ENCODE measurements at places on chromosomes 12 and 14.
A peak's percentile ranks its signal among the peaks of the same experiment; 100 is the strongest.

- DNase-seq: no peak
Measured at GRCh38 chr12:49198431-49199155, 9.7 kb upstream of the TUBA1A start.

- no peak for DNase-seq
Measured at GRCh38 chr12:17361224-17361623, 728.8 kb downstream of the RERGL start.

DNA sequence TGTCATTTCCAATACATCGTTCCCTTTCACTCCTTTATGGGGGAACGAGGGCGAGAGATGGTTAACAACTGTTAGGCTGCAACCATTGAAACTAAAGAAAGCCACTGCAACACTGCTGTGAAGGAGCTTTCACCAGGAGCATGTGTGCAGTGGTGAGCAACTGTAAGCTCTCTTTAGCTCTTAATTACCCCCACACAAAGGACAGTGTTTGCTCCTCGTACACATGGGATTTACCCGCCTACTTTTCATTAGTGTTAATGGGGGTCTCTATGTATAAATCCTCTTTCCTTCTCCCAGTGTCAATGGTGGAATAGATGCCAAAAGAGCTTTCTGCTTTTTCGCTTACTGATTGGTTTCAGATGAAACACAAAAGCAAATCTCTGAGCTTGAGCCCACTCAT lies 343.1 kb downstream of the FLRT2 start:
- no peak for DNase-seq

GRCh38 chr12:27911397-27911796 lies 61.1 kb downstream of the PTHLH start:
- no peak for DNase-seq

DNA sequence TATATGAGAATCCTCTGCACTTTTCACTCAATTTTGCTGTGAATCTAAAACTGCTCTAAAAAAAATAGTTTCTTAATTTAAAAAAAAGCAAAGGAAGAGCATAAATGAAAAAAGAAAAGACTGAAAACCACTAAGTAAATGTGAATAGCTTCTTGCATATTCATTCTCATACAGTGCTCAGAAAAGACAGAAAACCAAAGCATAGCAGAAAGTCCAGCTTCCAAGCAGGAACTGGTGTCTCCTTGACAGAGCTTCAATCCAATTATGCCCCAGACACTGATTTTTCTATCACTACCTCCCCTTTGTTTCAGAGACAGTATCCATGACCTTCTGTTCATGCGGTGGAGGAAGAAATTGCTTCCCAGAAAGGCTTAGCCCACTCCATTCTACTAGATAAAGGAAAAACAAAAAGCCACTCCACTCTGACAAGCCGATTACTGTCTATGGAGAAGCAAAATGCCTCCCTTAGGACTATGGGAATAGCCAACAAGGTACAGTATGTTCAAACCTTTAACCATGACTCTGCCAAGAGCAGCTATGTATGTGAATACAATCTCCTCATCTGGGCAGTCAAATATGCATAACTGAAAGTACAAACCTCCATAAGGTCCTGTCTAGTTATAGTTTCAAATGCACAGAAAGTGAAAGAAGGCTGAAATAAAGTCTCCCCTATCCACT lies 40.6 kb downstream of the ATF7 start:
- DNase-seq: no peak

DNA sequence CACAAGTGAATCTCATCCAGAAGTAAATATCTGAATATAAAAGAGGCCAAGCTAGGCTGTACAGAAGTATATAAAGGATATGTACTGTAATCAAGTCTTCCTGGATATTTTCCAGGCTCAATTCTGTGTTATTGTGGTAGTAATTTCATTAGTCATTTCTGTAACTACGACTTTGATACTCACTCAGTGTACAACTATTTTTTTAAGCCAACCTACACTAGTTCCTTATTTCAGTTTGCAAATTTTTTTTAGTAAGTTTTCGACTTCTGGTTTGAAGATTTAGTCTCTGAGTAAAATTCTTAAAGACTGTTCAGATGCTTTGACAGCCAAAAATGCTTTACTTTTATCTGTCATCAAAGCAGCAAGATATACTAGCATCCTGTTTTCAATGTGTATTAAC lies 130.8 kb downstream of the CAPZA3 start:
- no peak for DNase-seq

- no peak for DNase-seq
Measured at GRCh38 chr14:72444701-72445100, 449.2 kb downstream of the DPF3 start.

DNA sequence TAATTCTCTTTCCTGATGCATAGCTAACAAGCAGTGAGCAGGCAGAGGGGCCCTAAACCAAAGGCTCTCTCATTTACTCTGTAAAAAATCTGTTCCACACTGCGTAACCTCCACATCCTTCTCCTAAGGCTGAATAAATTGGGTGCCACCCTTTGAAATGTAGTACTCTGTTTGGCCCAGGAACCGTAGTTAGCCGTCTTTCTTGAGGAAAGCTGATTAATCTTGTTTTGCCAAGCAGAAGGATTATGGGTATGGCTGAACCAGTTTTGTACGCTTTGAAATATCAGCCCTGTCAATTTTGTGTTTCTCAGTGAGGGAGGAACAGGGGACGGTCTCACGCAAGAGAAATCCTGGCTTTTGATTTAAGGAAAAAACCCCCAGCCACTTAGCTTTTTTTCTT lies 19.7 kb downstream of the EML1 start:
- no peak for DNase-seq

GRCh38 chr12:100554608-100555077 lies 18.8 kb upstream of the GAS2L3 start:
- DNase-seq: peak; percentile 88

DNA sequence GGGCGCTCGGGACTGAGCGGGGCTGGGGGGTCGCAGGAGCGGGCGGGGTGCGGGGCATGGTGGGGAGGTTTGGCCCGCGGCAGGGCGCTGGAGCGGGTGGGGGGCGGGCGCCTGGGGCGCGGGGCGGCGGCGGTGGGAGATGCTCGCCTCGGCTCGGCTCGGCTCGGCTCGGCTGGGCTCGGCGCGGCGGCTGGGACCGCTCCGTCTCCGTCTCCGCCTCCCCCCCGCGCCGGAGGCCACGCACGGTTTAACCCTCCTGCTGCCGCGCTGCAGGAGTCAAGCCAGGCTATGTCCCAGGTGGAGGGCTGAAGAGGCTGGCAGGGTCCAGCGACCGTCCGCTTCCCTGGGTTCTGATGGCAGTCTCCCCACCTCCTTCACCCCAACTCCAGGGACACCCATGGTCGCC lies at the start of gene PIANP:
PIANP (minus strand) TSS at position 170 of the 406 bp plus-strand sequence. CDS start 2,754 bp downstream, outside the sequence.
- peak; percentile 75 for DNase-seq

DNA sequence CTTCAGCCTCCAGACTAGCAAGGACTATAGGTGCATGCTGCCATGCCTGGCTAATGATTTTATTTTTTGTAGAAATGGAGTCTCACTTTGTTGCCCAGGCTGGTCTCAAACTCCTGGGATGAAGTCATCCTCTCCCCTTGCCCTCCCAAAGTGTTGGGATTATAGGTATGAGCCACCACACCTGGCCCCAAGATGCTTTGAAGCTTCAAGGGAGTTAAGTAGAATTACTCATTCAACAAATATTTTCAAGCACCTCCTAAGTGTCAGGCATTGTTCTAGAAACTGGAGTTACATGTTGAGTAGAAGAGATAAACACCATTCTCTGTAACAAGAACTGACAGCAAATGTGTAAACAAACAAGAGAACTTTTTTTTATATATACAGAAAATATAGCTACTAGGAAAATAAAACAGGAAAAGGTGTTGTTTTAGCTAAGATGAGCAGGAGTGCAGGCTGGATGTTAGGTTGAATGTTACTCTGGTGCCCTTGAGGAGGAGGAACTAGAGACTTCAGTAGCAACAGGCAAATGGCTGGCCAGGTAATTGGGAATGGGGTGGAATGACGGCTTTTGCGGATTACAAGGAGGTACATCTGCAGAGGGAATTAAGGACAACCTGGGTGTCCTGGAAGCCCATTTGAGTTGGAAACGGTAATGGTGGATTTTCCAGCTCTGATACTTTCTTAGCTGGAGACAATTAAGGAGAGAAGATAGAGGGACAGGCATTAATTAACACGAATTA lies 32.0 kb upstream of the CFAP54 start:
- DNase-seq: no peak

DNA sequence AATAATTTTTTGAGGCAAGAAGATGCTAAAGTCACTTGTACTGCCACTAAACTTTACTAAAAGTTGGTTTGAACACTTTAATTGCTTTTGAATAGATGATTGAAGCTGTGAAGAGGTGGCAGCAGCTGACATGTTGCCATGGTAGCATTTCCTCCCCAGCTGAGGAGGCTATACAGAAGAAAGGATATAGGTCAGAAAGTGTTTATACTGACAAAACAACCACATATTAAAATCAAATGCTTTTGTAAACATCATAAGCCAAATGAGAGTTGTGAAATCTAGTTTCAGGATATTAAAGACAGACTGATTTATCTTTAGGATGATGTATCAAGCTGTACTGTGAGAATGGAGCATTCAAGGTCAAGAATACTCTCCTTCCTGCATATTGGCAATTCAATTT lies 41.7 kb downstream of the TSPAN19 start:
- DNase-seq: no peak

GRCh38 chr12:40446385-40446784 lies 221.6 kb downstream of the LRRK2 start:
- peak; percentile 8 for DNase-seq

GRCh38 chr12:48969833-48970701 lies 1.5 kb downstream of the WNT10B start:
- no peak for DNase-seq

DNA sequence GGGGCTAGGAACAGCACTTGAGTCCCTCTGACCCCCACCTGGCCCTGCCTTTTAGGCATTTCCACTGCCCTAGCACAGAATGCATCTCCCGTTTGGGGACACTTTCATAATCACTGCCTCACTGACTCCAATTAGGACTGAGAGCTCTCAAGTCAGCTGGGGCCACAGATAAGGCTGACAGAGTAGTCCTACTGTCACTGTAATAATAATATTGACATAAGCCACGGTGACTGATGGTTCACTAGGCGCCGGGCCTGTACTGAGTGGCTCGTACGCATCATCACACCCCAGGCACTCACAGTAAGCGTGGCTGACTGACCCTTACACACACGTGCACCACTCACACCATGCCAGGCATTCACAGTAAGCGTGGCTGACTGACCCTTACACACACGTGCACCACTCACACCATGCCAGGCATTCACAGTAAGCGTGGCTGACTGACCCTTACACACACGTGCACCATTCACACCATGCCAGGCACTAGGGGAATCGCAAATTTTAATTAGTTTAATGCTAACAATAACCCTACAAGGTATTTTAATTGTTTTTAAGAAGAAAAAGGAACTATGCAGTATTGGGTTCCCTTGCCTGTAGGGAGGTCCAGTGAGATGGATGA lies 87.7 kb downstream of the CHGA start:
- DNase-seq: no peak

- no peak for DNase-seq
Measured at GRCh38 chr14:77306851-77307496, 13.7 kb downstream of the POMT2 start.

- no peak for DNase-seq
Measured at GRCh38 chr12:13200841-13201240, 4.3 kb downstream of the EMP1 start.

GRCh38 chr12:116319898-116320621 lies 42.6 kb upstream of the MED13L start:
- no peak for DNase-seq

GRCh38 chr12:107223821-107224220 lies 130.5 kb upstream of the CRY1 start:
- DNase-seq: no peak

- peak; percentile 59 for DNase-seq
Measured at GRCh38 chr14:34874386-34875030, 652 bp downstream of the BAZ1A start.

GRCh38 chr12:32891526-32891925 lies 5.1 kb downstream of the PKP2 start:
- DNase-seq: no peak

GRCh38 chr12:49470986-49471385 lies 67.8 kb upstream of the KCNH3 start:
- DNase-seq: no peak

DNA sequence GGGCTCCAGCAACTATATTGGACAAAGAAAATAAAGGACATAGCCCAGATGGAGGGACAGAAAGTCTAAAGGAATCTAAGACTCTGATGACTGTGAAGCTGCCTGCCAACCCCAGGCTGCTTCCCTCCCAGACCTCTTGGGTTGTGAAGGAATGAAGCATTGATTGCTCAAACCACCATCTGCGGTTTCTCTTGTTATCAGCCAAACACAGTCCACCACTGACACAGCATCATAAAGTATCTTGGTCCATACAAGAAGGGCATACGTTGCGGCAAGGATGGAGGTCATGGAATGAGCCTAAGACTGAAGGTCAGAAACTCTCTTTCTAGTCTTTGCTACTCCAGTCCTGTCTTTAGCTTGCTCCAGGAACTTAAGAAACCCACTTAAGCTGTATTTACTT lies 58.5 kb upstream of the PLXNC1 start:
- no peak for DNase-seq

DNA sequence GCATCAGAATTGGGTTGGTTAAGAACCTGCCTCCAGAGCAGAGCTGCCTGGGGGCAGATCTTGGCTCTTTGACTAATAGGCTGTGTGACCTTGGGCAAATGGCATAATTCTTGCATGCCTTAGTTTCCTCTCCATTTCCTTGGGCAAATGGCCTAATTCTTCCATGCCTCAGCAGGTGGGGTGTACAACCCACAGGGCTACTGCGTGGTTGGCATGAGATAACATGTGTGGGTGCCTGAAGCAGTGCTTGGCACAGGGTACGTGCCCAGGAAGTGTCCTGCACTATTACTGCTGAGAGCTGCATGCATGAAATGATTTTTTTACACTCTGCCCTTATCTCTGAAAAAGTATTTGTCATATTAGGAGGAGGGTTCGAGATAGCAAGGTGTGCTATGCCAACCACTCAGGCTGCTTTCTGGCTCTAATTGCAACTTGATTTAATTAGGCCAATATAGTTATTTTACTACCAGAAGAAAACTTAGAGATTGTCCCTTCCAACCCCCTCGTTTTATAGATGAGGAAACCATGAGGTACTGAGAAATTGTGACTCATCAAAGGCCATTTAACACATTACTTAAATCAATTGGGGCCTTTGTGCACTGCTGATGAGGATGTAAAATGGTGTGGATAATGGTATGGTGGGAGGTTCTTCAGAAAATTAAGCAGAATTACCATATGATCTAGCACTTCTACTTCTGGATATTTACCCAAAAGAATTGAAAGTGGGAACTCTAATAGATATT lies 161.6 kb upstream of the HIF1A start:
- no peak for DNase-seq

- no peak for DNase-seq
Measured at GRCh38 chr14:78173346-78174035, 3.3 kb downstream of the NRXN3 start.

GRCh38 chr14:99928963-99929362 lies 135.8 kb downstream of the EML1 start:
- no peak for DNase-seq

Data from renal pelvis (tissue), 12 donors.